ENCODE measurements at places on chromosomes 12 and 14. TPM values are rescaled to one million over a fixed set of nuclear protein-coding genes. Genes with fewer than 3 reads are reported as not detected.

- no peak for DNase-seq
Measured at GRCh38 chr14:40447017-40447416, 1014.8 kb upstream of the FBXO33 start.

- no peak for DNase-seq
Measured at GRCh38 chr14:31000629-31001338, 24.7 kb upstream of the AP4S1 start.

- no peak for DNase-seq
Measured at GRCh38 chr12:6080149-6081045, 44.1 kb downstream of the VWF start.

- peak; percentile 13 for DNase-seq
Measured at GRCh38 chr12:123533672-123534643, at the start of gene RILPL1. TSS of gene RILPL1 (minus strand) at chr12:123533719. CDS start at chr12:123533482, 237 bp downstream.

- no peak for DNase-seq
Measured at GRCh38 chr12:12810553-12811021, 2.6 kb upstream of the DDX47 start.

DNA sequence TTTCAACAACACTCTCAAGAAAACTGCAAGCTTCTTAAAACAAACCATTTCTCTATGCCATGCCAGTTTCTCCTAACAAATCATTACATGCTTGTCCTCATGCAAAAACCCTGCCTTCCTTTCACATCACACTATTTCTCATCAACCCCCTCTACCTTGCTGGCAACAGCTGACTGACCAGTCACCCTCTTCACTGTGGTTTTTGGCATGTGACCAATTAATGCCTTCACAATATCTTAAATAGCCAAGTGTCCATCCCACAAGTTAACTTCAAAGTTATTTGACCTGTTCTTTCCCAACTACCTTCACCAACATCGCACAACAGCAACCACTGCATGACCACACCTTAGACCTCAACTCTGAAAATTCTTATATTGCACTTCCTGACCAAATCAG is 159.6 kb downstream of the CEP128 start:
- DNase-seq: no peak

DNA sequence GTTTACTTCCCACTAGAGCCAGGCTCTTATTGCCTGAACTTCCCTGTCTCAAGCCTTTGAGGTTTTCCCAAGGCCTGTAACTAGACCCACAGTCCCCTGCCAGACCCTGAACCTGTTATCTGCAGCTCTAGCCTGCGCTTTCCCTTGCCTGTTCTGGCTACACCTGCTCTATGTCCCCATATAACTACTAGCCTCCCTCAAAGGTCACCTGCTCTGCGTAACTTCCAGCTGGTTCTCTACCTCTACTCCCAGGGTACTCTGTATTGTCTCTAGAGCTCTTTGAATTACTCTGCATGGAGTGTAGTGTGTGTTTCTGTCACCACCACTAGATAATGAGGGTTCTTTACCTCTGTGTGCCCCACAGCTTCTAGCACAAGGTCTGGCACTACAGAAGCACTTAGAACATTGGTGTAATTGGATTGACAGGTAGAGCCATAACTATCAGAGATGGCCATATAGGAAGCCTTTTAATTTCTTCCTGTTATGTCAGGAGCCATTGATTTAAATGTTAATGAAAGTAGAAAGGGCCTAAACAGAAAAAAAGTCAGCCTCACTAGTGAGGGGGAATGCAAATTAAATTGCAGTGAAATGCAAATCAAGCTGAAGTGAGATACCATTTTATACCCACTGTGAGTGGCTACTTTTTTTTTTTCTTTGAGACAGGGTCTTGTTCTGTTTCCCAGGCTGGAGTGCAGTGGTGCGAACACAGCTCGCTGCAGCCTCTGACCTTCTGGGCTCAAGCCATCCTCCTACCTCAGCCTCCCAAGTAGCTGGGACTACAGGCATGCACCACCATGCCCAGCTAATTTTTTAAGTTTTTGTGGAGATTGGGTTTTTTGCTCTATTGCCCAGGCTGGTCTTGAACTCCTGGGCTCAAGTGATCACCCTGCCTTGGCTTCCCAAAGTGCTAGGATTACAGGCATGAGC is 47.8 kb downstream of the EID3 start:
- no peak for DNase-seq

- DNase-seq: no peak
Measured at GRCh38 chr14:36986407-36986806, 186.0 kb downstream of the SLC25A21 start.

DNA sequence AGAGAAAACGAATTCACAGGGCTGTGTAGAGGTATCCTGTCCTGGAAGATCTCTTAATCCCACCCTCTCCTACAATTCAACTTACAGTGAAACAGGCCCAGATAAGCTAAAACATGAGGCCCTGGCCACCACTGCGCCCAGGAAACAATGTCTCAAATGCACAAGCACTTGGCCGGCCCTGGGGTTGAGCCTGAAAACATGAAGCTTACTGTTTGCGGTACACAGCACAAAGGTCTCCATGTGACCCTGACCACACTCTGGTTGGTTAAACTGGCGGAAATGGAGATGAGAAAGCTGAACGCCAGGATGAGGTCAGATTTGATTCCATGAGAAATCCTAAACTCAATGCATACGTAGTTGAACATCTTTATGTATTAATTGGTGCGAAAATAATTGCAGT is 16.4 kb downstream of the WSB2 start:
- DNase-seq: no peak

GRCh38 chr14:66377574-66377973 is 108.6 kb upstream of the CCDC196 start:
- DNase-seq: no peak

GRCh38 chr14:63848890-63849289 is 3.9 kb upstream of the SYNE2 start:
- DNase-seq: no peak

The PLEKHD1 gene
- total RNA-seq: 0.44 TPM
